ENCODE measurements at places on chromosomes 3 and 15.
A peak's percentile ranks its signal among the peaks of the same experiment; 100 is the strongest.

DNA sequence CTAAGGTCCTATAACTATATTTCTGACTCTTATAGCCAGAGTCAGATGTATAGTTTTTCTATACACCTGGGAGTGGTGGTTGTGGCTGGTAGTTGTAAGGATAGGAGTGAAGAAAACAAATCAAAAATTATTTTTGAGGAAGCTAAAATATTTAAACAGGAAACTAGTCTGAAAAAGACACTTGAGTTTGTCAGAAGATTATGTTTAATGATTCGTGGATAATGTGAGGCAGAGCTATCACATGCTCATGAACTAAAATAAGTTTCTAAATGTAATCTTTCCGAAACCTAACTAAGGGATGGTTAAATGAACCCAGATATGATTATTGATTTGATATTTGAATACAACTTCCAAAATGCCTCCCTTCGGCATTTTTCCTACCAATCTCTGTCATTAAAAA, 30.4 kb downstream of the GABRR3 start:
- no peak for DNase-seq

GRCh38 chr3:111749171-111750170, 109.6 kb upstream of the PHLDB2 start:
- no peak for DNase-seq

DNA sequence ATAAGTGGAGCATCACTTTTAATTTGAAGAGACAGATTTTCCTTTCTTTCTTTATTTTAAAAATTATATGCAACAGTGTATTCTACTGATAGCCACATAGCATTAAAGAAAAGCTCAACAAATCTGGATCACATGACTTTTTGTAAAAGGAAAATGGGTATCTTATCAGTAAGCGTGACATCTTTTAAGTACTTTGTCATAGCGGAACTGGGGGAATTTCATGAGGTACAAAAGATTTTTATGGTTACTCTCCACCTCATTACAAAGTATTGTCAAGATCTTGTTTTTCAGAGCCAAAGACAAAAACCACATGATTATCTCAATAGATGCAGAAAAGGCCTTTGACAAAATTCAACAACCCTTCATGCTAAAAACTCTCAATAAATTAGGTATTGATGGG, 219.6 kb upstream of the ZPLD1 start:
- no peak for DNase-seq

DNA sequence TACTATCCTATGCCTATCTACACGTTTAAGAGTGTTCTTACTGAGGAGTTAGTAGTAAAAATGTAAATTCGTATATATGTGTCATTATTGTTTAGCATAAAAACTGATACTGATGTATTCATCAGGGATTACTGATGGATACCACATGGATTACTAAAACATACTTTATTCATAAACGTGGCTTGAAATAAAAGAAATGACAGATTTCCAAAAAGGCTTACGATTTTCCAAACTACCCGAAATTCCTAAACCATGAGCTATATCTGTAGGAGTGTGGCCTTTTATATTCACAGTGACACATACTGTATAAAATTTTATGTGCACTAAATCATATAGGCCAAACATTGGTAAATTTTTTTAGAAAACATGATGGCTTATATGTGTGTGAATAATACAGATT, 6.9 kb downstream of the TSC22D2 start:
- DNase-seq = no peak

DNA sequence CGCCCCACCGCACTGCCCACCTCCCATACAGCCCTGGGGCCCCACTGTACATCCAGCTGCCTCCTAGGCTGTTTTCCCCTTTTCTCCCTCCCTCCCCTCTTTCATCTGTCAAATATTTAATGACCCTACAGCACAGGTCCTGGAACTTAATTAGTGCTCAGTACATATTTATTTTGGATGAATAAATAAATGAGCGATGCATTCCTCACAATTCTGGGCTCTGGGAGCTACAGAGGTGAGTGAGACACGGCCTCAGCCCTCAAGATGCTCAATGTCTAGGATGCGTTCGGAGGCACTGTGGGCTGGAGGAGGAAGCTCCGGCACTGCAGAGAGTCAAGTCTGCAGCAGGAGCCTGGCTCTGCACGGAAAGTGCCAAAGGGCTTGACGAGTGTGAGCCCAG, 175.0 kb downstream of the FAM43A start:
- no peak for DNase-seq

DNA sequence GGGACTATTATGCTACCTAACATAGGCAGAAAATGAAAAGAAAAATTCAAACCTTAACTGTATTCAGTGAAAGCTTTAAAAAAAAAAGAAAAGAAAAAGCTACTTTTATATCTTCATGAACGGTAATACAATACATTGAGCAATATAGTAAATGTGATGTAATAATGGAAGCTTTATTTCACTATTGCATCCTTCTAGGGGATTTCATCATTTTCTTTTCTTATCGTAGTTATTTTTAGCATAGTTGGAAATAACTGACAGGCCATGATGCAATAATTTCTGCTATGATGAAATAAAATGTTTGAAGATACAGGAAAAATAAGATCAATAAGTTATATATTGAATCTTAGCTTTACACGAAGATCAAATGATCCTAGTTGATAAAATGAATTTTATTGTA, 40.3 kb upstream of the ZCWPW2 start:
- no peak for DNase-seq

- DNase-seq = no peak
These were observed 86.5 kb downstream of the SEMA6D start for GRCh38 chr15:47803767-47804166.

GRCh38 chr15:86935841-86936240, 856.2 kb downstream of the AGBL1 start:
- no peak for DNase-seq

GRCh38 chr3:59249004-59249403, 199.2 kb upstream of the CFAP20DC start:
- DNase-seq = no peak

- no peak for DNase-seq
These were observed 2.2 kb downstream of the ST6GAL1 start for GRCh38 chr3:186932281-186933181.

DNA sequence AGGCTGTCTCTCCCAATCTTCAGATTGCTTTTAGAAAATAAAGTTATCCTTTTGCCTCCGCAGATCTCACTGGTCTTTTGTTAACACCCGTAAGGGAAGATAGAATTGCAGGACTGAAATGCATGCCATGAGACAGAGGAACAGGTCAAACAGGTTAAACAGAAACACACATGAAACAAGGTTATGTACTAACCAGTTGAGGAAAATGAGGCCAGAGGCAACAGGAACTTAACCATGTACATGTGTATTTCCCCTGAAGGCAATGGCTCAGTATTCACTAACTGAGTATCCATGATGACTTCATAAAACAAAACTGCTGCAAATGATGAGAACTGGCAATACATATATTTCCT, 169.1 kb upstream of the NSMCE3 start:
- no peak for DNase-seq

- no peak for DNase-seq
These were observed 123.4 kb upstream of the SLC24A5 start for GRCh38 chr15:47997195-47998080.

GRCh38 chr15:43889042-43889441, 62.2 kb downstream of the WDR76 start:
- no peak for DNase-seq

- DNase-seq = no peak
These were observed 95.6 kb downstream of the CD200R1L start for GRCh38 chr3:112751061-112751460.

- DNase-seq = no peak
These were observed 91.1 kb downstream of the TOP2B start for GRCh38 chr3:25573386-25574171.

DNA sequence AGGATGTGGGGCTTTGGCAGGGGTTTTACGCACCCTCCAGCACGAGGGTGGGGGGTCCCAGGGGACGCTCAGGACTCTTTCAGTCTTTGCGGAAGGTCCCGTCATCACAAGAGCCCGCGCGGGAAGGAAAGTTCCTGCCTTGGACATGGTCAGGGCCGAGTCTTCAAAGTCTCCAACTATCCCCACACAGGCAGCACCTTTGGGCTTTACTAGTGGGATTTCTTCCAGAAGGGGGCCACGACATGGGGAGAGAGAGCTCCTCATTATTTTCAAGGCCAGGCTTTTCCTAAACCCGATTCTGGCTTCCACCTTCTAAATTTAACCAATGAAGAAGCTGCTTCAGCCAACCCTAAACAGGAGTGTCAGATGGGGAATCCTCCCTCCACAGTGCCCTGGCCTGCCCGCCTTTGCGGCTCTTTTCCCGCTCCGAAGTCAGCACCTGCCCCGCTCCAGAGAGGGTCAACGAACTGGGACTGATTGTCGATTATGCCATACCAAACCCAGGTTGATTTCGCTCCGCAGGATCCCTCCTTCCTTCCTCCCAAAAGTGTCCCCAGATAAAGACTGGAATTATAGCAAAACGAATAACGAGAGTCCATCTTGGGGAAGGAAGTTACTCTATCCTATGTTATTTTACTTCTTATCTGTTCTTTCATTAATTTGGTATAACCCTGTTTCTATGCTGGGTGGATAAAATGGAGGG, 11.0 kb downstream of the SHOX2 start:
- no peak for DNase-seq

DNA sequence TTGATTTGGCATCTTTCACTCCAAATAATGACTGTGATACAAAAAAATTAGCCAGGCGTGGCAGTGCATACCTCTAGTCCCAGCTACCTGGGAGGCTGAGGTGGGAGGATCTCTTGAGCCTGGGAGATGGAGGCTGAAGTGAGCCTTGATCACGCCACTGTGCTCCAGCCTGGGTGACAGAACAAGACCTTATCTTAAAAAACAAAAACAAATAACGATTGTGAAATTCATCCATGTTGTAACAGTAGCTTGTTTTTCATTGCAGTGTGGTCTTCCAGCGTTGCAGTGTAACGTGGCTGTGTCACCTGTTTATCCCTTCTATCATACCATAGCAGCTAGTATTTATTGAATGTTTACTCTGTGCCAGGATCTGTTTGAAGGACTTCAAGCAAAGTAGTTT, 120.9 kb downstream of the ITPR1 start:
- DNase-seq = no peak

DNA sequence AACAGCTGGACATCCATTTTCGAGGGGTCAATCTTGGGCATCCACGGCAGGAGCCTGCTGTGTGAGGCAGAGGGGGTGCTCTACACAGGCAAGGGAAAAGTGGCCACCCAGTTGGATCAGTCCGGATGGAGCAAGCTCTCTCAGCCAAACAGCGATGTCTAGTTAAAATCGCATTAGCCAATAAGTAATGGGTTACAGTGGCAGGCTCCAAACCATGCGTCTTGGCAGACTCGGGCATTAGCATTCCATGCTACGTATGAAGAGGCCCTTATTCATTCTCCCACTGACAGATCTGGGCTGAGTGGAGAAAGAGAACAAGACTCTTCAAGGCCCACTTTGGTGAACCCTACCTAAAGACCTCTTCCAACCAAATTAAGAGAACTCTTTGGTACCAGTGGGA, 49.3 kb downstream of the CCNB2 start:
- DNase-seq = no peak

DNA sequence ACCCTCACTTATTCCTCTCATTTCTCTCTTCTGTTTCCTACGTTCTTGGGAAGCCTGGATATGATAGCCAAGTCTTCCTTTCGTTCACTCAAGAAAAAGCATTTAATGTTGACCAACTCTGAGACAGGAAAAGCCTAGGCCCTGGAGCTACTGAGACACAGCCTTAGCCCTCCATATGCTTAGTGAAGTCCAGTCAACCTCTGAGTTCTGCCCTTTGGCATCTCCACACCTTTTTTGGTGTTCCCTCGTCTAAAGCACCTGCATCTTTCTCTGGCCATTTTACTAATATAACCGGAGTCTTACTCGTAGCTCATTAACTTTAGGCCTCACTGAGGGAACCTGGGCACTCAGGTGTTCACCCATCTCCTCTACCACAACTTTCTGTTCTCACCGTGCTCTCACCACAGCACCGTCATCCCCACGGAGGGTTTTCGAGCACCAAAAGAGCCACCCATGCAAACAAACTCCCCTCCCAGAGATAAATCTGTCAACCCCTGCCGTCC, 632 bp downstream of the MTHFS start:
- DNase-seq = peak; percentile 7

All from CD4-positive, alpha-beta T cell treated with Interleukin-6 for 4 hours (primary cell).